ENCODE measurements at places on chromosomes 3 and 15.

- H3K4me1 ChIP-seq: peaks cover 9% of the 10 kb centered on the region
- H3K36me3 ChIP-seq: no peaks in the 10 kb centered on the region
- no peak for DNase-seq
- no peaks in the 10 kb centered on the region for H3K27me3 ChIP-seq
- peak overlapping the region; percentile 52 for H3K27ac ChIP-seq
Measured at GRCh38 chr3:57128826-57129667, 36.1 kb downstream of the IL17RD start.

DNA sequence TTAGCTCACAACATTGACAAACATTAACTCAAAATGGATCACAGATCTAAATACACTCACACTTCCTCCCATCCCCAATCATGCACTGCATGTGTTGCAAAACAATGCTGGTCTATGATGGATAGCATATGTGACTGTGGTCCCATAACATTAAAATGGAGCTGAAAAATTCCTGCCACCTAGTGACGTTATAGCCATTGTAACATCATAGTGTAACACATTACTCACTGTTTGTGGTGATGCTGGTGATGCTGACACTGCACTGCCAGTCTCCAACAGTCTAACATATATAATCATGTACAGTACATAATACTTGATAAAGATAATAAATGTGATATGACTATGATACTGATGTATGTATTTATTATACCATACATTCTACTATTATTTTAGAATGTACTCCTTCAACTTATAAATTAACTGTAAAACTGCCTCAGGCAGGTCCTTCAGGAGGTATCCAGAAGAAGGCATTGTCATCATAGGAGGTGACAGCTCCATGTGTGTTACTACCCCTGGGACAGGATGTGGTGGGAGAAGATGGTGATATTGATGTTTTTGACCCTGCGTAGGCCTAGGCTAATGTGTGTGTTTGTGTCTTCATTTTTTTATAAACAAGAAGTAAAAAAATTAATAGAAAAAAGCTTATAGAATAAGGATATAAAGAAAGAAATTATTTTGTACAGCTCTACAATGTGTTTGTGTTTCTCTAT is 41.3 kb downstream of the TXNRD3 start:
- peaks cover 37% of the 10 kb centered on the region for H3K36me3 ChIP-seq
- no peaks in the 10 kb centered on the region for H3K4me1 ChIP-seq
- H3K27me3 ChIP-seq: no peaks in the 10 kb centered on the region
- no peak overlapping the region for H3K4me3 ChIP-seq
- no peak overlapping the region for H3K27ac ChIP-seq

DNA sequence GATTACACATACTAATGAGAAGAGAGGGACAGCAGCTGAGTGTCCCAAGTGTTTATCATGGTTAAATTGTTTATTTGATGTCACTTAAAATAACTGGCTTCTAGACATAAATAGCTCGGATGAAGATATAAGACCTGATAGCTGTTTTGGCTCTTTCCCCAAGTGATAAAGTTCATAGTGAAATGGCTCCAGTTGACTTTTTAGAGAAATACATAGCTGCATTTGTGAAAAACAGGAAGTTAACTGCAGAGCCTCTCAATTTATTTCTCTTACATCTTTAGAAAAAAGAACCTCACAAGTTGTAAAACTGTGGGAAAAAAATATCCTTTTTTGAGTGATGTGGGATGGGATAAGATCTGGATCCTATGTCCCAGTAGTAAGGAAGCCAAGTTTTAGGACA is 332.9 kb upstream of the RASGRP1 start:
- peaks cover 7% of the 10 kb centered on the region for H3K4me1 ChIP-seq
- no peaks in the 10 kb centered on the region for H3K36me3 ChIP-seq
- H3K27ac ChIP-seq: no peak overlapping the region
- no peak for DNase-seq
- no peaks in the 10 kb centered on the region for H3K27me3 ChIP-seq
- H3K4me3 ChIP-seq: no peak overlapping the region

GRCh38 chr3:188084752-188085583 is 69.0 kb upstream of the LPP start:
- H3K27ac ChIP-seq: no peak overlapping the region
- H3K27me3 ChIP-seq: no peaks in the 10 kb centered on the region
- DNase-seq: no peak
- H3K4me1 ChIP-seq: peaks cover 3% of the 10 kb centered on the region
- no peak overlapping the region for H3K4me3 ChIP-seq

- H3K27ac ChIP-seq: peak overlapping the region; percentile 92
- peak overlapping the region; percentile 30 for H3K4me3 ChIP-seq
- H3K36me3 ChIP-seq: no peaks in the 10 kb centered on the region
- DNase-seq: no peak
- peaks cover 37% of the 10 kb centered on the region for H3K4me1 ChIP-seq
Measured at GRCh38 chr3:193842029-193842798, 249.2 kb downstream of the OPA1 start.

Measured in suprapubic skin (tissue), 4 donors.